Activated CD4-positive, alpha-beta T cell treated with anti-CD3 and anti-CD28 coated beads, Interleukin-2, Interleukin-6, amounts not matched to agents 100 ng/mL and 50 ng/mL, durations not matched to agents 16 hours and 8 hours (primary cell): ENCODE measurements at places on chromosomes 3 and 15.

DNA sequence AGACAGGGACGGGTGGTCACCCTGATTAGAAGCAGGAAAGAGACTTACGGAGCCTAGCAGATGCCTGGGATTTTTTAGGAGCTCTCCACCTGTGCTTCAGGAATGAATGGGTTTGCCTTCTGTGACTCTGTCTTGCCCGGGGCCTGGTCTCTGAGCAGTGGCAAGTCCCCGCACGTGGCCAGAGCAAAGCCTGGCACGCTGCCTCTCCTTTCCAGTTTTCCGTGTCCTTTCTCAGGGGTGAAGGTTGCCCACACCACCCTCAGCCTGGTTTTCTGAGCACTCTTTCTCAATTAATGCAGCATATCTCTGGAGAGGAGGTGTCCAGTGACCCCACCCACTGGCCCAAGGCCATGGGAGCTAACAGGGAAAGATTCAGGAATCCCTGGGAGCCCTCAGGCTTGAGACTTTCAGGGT is 14.5 kb upstream of the CHST14 start:
- DNase-seq: no peak

DNA sequence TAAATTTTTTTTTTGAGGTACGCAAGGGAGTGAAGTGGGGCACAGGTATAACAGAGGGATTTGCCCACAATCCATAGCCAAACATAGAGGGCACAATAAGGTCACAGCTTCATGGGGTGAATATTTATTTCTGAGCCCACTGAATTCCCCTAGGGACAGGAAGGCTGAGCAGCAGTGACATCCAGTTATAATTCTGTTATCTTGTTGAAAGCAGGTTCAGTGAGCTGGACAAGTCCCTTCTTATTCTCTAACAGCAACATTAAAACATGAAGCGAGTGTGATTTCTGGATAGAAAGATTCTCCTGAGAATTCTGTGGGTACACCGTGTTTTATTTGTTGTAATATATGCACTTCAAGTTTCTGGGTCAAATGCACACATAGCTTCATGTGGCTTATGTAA is 538.2 kb downstream of the NAALADL2 start:
- no peak for DNase-seq

GRCh38 chr15:95624100-95624499 is 706.4 kb upstream of the NR2F2 start:
- no peak for DNase-seq

DNA sequence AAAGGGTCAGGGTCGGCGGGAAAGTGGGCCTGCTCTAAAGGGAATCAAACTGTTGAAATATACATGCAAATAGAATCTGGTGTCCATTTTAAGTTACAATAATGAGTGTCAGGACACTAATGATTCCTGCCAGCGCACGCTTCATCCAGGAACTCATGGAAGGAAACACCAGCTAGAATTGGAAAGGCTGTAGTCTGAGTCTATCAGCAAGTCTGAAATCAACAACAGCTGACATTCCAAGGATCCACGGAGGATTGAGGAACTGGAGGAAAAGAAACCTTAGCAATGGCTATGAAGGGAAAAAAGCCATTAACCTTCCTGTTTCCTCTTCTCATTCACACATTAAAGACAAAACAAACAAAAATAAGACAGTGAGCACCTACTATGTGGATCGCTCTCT is 1063.1 kb downstream of the NTRK3 start:
- no peak for DNase-seq

DNA sequence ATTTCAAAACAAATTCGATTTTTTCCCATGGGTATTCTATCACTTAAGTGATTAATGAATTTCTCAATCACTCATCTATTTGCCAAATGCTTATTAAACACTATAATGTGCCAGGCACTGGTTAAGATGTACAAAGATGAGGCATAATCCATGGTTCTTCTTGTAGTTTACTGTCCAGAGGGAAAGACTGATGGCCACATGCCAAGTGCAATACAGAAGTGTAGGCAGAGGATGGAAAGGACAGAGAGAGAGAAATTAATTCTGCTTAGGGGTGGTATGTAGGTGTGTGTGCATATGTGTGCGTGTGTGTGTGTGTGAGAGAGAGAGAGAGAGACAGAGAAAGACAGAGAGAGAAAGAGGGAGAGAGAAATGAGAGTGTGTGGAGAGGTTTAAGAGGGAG is 120.8 kb upstream of the CCNL1 start:
- DNase-seq: no peak

DNA sequence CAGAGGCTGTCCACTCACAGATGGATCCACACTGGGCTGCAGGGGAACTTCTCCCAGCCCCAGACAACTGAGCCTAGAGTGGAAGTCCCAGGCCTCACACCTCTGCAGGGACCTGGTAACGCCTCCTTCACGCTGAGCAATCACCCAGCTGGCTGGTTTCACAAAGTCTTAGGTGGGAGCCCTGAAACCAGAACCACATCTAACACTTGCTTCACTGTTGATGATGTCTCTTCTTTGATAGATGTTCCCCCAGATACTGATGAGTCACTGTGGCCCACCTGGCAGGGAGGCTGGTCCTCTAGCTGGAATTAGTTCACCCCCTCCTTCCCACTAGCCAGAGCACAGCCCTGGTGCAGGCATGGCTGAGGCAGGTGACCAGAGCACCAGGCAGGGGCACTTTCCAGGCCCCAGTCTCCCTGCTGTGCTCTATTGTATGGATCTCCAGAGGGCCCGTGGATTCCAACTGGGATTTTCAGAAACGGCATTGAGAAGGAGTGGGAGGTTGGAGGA is 33.5 kb downstream of the MYL3 start:
- peak; percentile 32 for DNase-seq

DNA sequence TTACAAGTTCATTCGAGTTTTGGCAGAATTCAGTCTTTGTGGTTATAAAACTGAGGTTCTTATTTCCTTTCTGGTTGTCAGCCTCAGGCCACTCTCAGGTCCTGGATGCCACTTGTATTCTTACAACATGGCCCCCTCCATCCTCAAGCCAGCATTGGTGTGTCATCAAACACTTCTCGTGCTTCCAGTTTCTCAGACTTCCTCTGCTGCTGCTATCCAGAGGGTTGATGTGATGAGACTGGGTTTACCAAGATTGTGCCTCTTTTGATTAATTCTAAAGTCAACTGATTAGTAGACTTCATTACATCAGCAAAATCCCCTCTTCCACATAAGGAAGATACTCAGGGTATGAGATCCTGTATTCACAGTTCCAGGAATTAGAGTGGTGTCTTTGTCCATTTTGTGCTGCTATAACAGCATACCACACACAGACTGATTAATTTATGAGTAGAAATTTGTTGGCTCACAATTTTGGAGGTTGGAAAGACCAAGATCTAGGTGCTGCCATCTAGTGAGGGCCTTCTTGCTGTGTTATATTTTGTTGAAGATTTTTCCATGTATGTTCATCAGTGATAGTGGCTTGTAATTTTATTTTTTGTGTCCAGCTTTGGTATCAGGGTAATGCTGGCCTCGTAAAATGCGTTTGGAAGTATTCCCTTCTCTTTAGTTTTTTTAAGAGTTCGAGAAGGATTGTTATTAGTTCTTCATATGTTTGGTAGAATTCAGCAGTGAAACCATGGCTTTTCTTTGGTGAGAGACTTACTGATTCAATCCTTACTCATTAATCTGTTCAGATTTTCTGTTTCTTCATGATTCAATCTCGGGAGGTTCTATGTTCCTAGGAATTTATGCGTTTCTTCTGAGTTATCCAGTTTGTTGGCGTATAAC is 11.1 kb downstream of the LRCH3 start:
- peak; percentile 56 for DNase-seq

- no peak for DNase-seq
Observed at GRCh38 chr15:31448635-31448979, 122.0 kb downstream of the KLF13 start.

DNA sequence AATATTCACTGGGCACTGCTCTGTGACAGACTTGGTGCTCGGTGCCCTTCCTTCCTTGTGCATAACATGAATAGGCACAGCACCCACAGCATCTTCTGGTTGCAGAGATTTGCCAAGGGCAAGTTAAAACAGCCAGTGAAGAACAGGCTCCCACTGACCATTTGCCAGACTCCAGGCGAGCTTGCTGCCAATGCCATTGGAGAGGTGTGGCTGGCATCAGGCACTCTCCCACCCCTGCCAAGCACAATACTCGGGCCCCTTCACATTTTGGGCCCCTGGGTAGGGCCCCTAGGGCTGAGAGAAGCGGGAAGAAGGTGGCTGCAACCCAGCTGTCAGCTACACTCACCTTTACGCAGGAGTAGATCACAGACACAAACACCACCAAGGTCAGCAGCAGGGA is 112.1 kb downstream of the SEC22A start:
- DNase-seq: no peak

DNA sequence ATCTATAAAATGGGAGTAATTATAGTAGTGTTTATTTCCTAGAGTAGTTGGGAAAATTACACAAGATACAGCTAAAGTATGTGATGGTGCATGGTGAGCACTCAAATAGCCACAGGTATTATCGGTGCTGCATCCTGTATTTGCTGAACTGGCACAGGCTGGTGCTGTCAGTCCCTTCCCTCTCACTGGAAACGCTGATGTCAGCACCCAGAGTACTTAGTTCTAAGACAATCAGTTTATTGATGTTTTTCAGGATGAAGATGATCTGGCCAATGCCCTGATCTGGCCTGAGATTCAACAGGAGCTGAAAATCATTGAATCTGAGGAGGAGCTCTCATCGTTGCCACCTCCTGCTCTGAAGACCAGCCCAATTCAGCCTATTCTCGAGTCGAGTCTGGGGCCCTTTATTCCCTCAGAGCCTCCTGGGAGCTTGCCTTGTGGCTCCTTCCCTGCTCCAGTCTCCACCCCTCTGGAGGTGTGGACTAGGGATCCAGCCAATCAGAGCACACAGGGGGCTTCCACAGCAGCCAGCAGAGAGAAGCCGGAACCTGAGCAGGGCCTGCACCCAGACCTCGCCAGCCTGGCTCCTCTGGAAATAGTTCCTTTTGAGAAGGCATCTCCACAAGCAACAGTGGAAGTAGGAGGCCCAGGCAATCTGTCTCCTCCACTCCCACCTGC is 49.7 kb downstream of the TMEM39A start:
- no peak for DNase-seq

DNA sequence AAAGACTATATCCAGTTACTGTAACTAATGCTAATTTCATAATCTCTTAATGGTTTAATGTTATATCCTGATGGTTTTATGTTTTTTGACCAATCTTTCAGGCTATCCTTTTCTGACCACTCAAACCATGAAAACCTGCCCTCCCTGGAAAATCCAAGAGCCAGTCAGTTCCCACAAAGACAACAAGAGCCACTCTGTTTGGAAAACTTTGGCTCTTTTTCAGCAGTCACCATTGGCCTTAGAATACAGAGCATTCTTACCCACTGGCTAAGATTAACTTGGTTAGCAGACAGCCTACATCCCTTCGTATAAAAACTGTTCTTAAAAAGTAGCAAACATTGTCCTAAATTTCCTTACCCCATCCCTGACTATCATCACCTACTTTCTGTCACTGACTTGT is 32.9 kb downstream of the ALCAM start:
- no peak for DNase-seq

DNA sequence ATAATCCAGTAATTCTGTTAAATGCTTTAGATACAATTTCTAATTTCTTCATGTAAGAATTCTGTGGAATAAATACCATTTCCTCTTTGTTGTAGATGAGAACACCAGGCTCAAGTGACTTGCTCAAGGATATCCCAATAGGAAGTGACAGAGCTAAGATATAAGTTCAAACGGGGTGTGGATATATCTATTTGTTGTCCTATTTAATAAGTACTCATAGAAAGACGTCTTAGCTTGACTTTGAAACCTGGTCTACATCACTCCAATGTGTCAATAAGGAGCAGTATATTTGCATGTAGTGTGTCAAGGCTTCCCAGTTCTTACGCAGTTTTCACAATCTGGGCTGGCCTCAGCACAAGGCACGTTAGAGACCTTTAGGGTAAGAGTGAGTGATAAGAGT is 4.7 kb upstream of the GCSAM start:
- DNase-seq: no peak

GRCh38 chr3:191119415-191120295 is 79.4 kb upstream of the OSTN start:
- no peak for DNase-seq

GRCh38 chr15:66294157-66294931 is 976 bp downstream of the DIS3L start:
- DNase-seq: no peak

DNA sequence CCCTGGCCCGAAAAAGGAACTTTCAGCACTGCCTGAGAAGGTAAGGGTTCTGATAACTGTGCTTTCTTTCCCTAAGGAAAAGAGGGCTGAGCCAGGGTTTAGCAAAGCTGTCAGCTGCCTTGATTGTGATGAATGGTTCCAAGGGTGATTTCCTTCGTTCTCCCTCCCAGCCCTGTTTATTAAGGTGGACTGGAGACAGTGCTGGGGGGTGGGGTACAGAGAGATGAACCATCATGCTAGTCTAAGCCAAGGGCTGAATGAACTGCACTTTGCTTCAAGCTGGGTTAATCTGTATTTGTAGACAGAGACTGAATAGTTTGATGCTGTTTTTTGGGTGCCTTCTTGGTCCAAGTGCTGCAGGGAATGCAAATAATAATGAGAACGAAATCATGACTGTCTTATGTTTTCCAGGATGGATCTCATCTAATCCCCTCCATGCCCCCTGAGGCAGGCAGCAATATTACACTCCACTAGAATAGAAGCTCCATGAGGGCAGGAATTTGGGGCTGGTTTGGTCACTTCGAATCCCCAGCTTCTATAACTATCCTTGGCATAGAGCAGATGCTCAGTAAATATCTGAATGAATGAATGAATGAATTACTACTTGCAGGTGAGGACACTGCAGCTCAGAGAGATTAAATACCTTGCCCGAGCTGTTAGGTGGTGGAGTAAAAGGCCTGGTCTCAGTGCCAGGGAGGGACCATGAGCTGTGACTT is 10.9 kb downstream of the PXYLP1 start:
- DNase-seq: no peak

DNA sequence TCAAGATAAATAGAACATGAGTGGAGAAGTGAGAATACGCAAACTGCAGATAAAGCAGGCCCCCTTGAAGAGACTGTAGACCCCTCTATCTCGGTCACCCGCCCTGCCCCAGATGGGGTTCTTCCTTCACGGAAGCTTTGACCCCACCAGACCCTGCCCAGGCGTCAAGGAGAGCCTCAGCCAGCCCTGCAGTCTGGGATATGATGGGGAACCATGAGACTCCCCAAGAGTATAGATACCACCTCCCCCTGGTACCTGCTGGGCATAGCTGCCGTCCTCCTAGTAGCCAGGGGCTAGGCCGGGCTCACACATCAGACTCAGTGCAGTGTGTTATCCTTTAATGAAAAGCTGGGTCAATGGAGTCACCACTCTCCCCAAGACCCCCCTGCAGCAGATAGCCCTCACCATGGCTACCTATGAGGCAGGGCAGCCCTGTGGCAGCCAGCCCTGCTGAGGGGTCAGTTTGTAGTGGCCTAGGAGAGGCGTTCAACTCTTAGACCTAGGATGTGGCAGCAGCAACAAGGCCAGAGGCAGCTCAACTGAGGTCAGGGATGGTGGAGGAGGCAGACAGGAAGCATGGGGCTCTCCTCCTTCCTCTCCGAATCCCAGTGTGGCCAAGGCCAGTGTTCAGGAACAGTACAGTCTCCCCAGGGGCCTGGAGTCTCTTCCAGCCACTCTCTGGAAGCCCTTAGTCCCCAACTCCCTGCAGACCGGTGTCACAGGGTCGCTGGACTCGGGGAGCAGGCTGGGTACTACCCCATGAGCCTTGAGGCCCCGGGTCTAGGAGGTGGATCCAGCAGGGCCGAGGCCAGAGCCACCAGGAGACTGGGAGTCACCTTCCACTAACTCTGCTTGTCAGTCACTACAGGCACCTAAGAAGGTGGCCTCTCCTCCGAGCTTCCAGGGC is 26.1 kb downstream of the PLXNB1 start:
- DNase-seq: no peak

- no peak for DNase-seq
Observed at GRCh38 chr3:181947606-181948005, 235.9 kb downstream of the SOX2 start.
